ENCODE measurements at places on chromosomes 16 and 17.

DNA sequence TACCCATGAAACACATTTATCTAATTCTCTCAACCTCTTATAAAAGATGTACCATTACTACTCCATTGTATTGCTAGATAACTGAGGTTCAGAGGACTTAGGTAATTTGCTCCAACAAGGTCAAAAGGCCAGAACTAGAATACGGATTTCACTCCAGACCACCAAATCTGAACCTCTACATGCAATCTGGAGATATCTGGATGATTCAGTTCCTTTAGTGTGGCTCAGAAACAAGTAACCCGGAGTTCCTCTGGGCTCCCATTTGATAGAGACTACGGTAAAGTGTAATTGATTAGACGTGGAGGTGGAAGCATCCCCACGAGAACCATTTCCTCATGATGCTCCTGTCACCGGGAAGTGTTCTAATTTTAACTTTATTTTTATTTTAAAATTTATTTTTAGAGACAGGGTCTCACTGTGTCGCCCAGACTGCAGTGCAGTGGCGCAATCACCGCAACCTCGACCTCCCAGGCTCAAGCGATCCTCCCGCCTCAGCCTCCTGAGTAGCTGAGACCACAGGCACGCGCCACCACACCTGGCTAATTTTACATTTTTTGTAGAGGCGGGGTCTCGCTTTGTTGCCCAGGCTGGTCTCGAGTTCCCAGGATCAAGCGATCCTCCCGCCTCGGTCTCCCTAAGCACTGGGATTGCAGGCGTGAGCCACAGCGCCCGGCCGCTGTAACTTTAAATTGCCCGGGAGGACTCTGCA, 608 bp upstream of the COX10 start:
- DNase-seq: no peak

GRCh38 chr16:2086106-2086742, 38.4 kb downstream of the TSC2 start:
- no peak for DNase-seq

DNA sequence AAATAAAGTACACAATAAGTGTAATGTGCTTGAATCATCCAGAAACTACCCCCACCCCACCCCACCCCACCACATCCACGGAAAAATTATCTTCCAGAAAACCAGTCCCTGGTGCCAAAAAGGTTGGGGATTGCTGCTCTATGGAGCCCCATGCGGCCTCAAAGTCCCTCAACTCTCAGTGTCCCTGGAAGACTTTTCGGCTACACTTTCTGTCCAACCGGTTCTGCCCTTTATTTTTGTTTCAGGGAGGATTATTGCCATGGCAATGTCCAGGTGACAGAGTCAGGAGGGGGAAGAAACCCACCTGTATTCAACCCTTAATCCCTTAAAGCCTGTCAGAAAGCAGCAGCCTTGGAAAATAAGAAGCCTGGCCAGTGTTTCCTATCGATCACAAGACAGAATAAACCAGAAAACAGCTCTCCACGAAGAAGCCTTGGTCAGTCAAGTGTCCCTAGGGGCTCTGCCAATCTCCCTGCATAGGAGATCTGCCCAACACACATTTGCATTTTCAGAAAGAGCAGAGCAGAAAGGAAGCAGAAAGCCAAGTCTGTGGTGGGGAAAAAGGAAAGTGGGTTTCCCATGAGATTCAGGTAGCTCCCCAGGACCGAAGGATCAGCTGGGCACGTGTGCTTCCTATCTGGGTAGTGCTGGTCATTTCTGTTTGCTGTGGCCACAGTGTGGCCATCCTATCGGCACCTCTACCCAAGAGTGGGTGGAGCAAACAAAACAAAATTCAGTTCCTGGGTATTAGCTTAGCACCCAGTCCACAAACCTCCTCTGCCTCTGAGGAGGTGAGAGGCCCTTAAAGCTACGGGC, 342.7 kb downstream of the SOX9 start:
- no peak for DNase-seq

GRCh38 chr17:72962106-72962505, 130.4 kb downstream of the SLC39A11 start:
- DNase-seq: no peak

GRCh38 chr17:63978272-63979200, 5.8 kb upstream of the SCN4A start:
- DNase-seq: no peak

DNA sequence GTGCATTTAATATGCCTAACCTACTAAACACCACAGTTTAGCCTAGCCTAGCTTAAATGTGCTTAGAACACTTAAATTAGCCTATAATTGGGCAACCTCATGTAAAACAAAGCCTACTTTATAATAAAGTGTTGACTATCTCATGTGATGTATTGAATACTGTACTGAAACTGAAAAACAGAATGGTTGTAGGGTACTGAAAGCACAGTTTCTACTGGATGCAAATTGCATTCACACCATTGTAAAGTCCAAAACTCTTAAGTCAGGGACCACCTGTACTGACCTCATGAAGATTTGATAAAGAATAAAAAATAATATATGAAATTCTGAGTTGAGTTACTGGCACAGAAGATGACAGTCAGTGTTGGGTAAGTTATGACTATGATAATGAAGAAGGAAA, 625.4 kb upstream of the SOX9 start:
- DNase-seq: no peak

DNA sequence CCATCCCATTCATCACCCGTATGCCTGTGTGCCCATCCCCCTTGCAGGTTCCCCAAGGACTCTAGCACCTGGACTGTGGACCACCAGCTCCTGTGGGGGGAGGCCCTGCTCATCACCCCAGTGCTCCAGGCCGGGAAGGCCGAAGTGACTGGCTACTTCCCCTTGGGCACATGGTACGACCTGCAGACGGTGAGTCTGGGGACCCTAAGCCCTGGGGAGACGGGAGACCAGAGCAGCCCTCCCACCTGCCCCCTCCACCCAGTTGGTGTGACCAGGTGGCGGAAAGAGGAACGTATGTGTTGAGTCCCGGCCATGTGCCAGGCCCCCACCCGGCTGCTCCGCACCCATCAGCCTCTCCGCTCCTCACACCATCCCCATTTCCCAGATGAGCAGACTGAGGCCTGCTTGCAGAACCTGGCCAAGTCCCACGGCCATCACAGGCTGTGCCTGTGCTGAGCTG, 15.6 kb downstream of the GAA start:
- no peak for DNase-seq

- DNase-seq: no peak
These were observed 159.4 kb downstream of the HS3ST3A1 start for GRCh38 chr17:13442361-13442760.

GRCh38 chr17:62689441-62690167, 62.1 kb downstream of the MRC2 start:
- no peak for DNase-seq

GRCh38 chr16:56344518-56345405, 80.6 kb downstream of the AMFR start:
- no peak for DNase-seq

- DNase-seq: no peak
These were observed 83.0 kb downstream of the EMP2 start for GRCh38 chr16:10497132-10498101.

DNA sequence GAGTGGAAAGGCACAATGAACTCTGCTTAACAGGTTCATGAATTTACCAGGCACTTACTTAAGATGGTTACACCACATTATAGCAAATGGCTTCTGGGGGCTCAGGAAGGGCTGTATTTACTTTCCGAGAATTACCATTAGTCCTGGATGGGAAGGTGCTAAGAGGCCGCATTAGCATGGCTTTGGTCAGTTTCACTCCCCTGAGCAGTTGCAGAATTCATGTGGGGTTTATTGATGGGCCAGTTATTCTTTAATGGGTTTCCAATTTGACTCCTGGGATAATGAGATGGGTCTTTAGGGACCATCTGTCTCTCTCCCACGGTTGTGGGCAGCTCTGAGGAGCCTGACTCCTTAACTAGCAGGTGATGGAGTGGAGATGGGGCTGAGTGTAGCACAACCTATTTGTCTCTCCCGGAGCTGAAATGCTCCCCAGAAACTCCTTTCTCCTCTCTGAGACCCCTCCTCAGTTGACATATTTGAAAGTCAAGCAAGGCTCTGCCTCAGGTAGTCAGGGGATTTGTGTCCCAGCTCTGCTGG, 652.5 kb downstream of the HS3ST4 start:
- no peak for DNase-seq

DNA sequence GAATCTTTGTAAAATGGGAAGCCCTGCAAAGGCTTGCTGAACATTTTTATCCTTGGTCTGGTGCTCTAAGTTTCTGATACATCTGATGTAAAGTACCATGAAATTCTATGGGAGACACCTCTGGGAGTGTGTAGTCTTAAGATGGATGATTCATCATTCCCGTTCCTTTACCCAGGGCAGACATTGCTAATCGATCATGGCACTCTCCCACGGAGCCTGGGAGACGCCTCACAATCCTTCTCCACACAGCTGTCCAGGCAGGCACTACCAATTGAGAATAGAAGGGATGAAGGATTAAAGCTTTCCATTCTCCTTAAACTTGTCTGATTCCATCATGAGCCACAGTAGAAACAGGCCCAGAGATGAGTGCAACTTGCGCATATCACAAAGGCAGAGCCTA, 144.8 kb downstream of the GSG1L start:
- DNase-seq: no peak

DNA sequence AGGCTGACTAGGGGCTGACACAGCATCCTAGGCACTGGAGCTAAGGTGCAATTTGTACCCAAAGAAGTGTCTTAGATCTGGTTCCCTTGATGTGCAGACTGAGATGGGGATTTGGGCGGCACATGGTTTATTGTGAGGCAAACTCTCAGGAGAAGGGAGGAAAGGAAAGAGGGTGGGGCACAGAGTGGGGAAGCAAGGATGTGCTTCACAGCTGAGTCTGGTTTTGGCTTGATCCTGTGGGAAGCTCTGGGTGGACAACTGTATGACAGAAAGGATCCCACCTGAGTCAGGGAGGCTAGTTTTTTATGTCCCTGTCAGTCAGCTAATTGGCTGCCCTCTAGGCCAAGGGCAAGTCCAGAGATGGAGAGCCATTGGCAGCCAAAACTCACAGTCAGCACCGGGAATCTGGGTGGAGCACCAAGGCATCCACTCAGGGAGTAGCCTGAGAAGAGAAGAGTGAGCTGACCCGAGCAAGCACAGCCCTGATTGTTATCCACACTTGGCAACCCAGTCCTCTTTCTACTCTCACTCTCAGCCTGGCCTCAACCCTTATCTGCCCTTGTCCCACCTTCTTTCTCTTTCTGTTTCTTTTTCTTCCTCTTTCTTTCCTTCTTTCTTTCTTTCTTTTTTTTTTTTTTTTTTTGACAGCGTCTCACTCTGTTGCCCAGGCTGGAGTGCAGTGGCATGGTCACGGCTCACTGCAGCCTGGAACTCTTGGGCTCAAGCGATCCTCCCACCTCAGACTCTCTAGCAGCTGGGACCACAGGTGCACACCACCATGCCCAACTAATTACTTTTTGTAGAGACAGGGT, 12.0 kb downstream of the ARL4D start:
- no peak for DNase-seq

Data from activated naive CD8-positive, alpha-beta T cell treated with anti-CD3 and anti-CD28 coated beads for 36 hours (primary cell).